Naive thymus-derived CD4-positive, alpha-beta T cell (primary cell): ENCODE measurements at places on chromosomes 1 and 21. TPM values are rescaled to one million over a fixed set of nuclear protein-coding genes. Genes with fewer than 3 reads are reported as not detected.
A peak's percentile ranks its signal among the peaks of the same experiment; 100 is the strongest.

The GMEB1 gene
- total RNA-seq: 26.7 and 27.3 TPM in 2 replicates

The MYOM3 gene
- total RNA-seq: not detected

The WNT9A gene
- 0.29 and 0.38 TPM in 2 replicates for total RNA-seq

The MYOC gene
- total RNA-seq: not detected

The LCE1F gene
- total RNA-seq: not detected

The KCNE1 gene
- 9.2 TPM for total RNA-seq

GRCh38 chr21:42346866-42347600 lies 3.8 kb downstream of the TFF2 start:
- DNase-seq: peak; percentile 13

DNA sequence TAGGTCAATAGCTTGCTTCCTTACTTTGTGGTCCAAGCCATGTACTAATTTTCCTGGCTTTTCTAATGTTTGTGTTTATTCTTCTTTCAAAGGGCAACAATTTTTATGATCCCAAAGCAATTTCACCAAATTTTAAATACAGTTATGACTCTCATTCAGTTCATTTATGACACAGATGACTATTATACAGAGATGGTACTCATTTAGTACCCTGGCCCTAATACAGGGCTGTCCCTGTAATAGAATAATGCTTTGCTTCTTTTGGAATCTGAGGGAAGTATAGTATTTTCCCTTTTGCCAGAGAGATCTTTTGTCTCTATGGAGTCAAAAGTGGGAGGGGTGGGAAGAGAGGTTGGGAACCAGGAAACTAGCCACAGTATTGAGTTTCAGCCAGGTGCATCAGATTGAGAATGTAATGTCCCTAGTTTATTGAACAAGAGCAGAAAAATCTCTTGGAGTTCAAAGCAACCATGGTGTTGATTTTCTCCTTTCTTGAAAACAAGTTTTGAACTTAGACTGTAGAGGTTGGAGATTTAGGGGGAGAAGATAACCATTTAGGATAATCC lies 20.4 kb downstream of the DENND2D start:
- no peak for DNase-seq

DNA sequence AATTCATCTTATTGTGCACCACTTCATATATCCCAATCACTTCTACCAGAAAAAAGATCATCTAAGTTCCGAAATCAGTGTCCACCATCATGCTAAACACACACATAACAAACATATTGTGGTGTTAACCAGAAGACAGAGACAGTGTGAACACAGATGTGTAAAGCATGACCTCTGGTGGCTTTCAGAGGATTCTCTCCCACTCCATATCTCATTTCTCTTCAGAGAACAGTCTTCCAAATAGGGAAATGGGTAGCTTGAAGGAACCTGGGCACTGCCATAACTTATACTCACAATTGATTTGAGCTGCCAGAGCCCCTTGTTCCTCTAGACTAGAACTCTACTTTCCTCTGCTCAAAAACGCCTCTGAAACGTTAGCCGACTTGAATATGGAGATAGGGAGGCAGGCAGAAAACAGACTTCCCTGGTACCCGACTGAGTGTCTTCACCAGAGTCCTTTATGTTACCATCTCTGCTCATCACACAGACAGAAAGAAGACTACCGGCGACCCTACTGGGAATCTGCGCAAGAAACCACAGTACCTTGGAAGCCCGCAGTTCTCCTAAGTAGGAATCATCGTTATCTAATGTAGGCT lies 1.8 kb upstream of the ELAPOR1 start:
- DNase-seq: peak; percentile 27

GRCh38 chr1:56715156-56715555 lies 70.0 kb downstream of the PRKAA2 start:
- no peak for DNase-seq

DNA sequence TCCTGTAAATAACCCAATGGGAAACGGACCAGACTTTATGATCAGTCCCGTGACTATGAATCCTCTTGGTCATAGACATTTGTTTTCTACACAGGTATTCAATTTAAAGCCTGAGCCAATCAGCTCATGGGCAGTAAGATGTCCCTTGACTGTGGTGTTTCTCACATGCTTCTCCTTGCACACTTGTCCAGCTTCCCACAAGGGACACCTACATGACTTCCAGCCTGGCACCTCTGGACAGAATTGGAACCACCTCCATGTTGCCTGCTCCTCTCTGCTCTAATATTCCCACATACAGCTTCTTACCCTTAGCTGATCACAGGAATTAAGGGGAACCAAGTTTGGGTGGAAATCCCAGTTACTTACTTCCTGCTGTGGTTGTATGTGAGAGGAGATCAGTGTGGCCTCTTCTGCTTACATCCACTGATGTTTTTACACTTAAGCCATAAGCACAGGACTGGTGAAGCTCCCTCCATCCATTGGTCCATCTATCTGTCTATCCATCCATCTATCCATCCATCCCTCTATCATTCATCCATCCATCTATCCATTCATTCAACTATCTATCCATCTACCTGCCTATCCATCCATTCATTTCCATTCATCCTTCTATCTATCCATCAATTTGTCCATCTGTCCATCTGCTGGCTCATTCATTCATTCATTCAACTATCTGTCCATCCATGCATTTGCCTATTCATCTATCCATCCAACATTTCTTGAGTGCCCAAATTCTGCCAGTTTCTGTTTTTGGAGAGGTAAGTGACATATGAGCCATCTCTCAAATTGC lies 16.4 kb downstream of the RUNX1 start:
- DNase-seq: no peak

DNA sequence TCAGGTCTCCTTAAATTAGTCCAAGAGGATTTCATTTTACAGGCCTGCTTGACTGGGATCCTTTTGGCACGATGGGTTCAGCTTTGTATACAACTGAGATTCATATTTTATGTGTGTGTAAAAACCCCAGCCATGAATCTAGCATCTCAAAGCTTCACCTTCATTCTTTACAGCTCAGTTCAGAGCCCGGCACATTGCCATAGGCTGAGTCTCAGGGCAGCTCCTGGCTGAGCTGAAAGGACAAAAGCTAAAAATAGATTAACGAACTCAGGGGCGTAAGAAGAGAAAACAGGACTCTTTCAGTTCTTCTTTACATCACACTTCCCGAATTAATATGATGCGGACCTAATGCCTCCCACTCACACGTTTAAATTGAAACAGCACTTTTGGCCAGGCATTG lies 262.8 kb upstream of the PBX1 start:
- DNase-seq: no peak

- DNase-seq: no peak
Observed at GRCh38 chr1:20252587-20252986, 38.1 kb upstream of the VWA5B1 start.

- no peak for DNase-seq
Observed at GRCh38 chr1:62382658-62382955, 54.2 kb upstream of the USP1 start.

DNA sequence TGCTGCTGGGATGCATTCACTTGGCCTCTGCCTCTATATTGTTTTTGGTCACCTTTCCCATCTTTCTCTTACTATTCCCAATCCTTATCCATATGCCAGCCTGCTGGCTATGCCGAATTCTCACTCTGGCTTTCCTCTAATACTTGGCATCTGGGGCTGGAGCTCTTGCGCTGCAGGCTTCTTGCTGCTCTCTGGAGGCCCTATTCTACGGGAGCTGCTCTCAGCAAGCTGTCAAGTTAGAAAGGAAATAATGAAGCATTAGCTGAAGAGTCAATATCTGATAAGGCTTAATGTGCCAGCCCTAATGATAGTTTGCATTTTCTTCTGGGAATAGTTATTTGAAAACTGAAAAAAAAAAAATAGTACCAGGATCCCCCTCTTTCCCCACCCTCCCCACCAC lies 125.3 kb upstream of the CYYR1 start:
- DNase-seq: no peak

GRCh38 chr1:89286549-89287180 lies 14.0 kb upstream of the GBP5 start:
- peak; percentile 25 for DNase-seq
